ENCODE measurements at places on chromosomes 16 and 17.

- no peak for DNase-seq
Measured at GRCh38 chr17:10177131-10177912, 21.1 kb downstream of the GAS7 start.

DNA sequence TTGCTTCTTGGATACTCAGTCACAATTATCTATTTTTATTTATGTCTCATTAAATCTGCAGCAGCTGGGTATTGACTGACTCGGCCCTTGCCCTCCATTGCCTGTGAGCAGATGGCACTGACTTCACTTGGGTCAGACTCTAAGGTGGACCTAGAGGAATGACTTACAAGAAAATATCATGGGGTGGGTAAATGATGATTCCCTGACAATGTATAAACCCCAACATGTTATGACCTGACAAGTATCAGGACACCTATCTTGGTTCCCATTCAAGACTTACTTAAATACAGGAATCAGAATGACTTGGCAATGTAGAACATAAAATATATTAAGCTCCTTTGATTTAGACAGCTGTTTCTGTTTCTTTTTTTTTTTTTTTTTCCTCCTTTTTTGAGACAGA, 953.5 kb downstream of the CDH11 start:
- no peak for DNase-seq

- no peak for DNase-seq
Measured at GRCh38 chr17:78652913-78653312, 75.7 kb upstream of the DNAH17 start.

DNA sequence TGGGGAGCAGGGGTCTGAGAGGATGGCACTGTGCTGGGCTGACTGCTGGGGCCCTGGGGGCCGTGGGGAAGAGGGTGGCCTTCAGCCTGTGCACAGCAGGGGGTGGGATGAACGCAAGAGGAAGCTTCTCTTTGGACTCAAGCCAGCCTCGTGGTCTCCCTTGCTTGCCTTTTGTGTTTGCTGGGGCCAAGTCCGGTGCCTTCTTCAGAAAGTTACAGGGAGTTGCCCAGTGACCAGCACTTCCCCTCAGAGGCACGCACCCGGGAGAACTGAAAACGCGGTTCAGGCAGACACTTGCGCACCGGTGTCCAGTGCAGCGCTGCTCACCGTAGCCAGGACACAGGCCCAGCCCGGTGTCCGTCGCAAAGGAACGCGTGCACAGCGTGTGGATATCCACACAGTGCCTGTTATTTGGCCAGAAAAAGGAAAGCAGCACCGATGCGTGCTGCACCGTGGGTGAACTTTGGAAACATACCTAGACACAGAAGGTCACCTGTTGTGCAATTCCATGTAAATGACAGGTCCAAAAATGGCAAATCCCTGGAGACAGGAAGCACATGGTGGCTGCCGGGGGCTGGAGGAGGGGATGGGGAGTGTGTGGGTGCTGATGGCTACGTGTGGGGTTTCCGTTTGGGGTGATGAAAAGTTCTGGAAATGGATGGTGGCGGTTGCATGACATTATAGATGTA, 29.4 kb upstream of the NUDT16L1 start:
- no peak for DNase-seq

DNA sequence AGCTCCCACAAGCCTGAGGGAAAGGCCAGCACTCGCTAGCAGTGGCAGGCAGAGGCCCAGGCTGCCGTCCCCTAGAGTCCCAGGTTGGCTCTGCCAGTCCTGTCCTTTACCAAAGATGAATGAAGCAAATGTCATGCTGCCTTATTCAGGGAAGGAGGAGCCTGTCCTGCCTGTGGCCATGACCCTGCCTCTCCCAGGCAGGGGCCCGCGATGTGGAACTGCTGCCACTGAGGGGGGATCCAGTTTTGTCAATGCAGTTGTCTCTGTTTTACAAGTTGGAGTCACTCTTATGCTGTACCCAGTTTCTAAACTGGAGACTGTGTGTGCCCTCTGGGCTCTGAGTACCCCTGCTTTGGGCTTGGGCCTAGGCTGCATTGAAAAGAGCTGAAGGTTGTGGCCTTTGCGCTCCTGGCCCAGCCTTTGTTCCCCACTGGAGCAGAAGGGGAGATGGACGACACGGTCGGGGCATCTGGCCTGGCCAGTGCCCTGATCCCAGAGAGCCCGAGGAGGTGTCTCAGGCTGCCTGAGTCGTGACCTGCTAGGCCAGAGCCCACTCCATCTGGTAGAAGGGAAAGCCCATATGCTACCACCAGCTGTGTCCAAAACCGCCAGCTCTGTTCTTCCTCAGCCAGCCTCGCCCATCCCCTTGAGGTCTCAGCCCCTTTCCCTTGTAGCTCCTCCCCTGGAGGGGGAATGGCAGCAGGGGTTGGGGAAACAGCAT, 5.5 kb downstream of the LIMD2 start:
- no peak for DNase-seq

- no peak for DNase-seq
Measured at GRCh38 chr16:87854907-87855683, 14.2 kb downstream of the SLC7A5 start.

DNA sequence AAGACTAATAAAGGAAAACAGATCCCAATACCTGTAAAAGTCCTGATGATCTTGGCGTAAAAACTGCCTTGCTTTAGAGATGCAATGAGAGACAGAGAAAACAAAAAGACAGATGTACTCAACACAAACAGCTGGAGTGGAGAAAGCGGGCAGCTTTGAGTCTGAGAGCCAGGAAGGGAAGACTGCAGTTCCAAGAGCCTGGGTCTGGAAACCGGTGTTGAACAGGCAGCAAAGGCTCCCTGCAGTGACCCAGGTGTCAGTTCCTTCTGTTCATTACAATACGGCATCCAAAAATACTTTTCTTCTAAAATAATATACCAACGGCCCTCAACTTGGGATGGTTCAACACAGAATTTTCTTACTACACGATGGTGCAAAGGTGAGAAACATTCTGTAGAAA, 29.6 kb downstream of the VPS53 start:
- no peak for DNase-seq

DNA sequence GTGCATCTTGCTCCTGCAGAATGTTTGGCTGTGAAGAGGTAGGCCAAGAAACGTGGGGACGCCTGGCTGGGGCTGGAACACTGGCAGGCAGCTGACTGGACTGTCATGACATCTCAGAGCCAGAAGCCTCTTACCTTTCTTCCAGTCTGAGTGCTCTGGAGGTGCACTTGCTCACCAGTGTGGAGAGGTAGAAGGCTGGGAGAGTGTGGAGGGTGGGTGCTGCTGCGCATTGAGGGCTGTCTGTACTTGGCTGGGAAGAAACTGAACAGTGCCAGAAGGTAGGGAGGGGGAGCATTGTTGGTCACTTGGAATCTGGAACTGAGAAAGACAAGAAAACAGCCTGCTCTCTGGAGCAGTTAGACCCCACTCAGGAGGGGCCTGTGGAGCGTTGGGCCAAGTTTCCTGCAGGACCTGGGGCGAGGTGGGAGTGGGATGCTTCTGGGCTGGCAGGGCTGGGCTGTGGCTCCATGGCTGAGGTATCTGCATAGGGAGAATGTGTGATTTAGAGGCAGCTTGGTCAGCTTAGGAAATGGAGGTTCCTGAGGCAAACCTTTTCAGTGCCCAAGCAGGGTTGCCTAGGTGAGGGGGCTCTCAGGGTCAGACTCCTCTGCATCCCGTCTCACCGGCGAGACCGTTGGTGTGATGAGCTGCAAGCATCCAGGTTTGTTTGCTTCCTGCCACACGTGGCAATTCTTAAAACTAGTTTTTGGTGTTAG, 55.1 kb downstream of the KSR1 start:
- DNase-seq: no peak

GRCh38 chr16:79651363-79651762, 50.8 kb upstream of the MAF start:
- no peak for DNase-seq

GRCh38 chr17:42980766-42981397, 517 bp downstream of the RUNDC1 start:
- DNase-seq: no peak

- DNase-seq: no peak
Measured at GRCh38 chr17:57385975-57386374, 129.7 kb downstream of the MSI2 start.

DNA sequence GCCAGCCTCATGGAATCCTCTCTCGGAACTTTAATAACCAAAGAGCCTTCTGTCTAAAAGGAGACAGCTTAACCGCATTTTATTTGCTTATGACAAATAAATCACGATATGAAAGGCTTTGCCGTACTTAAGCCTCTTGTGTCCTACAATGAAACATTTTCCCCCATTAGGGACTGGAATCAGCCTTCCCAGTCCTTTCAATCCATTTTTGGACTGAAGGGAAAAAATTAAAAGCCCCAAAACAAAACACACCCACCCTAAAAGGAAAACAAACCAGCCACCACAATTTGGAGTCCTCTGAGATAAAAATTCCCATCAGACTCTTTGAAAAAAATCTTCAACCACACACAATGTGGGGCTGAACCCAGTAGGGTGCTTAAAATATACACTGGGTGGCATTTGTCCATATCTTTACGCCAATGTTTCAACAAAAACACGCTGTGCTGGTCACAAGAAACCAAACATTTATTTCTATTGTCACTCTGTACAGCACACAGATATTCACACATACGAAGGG, 3.0 kb downstream of the HOXB4 start:
- no peak for DNase-seq

DNA sequence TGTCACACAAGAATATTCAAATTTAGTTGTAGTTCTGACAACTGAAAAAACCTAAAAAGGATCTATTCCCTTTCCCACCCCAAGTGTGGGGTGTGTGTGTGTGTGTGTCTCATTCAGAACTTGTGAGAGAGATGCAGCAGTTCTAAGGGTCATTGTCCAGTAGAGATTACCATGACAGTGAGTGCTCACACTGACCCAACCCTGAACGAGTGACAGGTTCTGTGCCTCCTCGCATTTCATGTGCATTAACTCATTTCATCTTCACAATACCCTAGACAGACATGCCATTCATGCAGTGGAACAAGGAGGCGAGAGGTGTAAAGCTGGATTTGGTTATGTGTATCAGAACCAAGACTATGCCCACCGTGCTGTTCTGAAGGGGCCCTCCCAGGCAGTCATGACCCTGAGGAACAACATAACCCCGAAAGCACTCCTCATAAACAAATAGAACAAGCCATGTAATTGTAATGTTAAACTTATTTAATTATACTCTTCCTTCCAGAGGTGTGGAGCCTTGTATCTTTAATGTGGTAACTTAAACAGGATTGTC, 102.1 kb downstream of the CLEC16A start:
- no peak for DNase-seq

- no peak for DNase-seq
Measured at GRCh38 chr16:89706518-89707260, 5.2 kb upstream of the SPATA2L start.

GRCh38 chr17:46817151-46817900, 1.2 kb downstream of the WNT3 start:
- no peak for DNase-seq

DNA sequence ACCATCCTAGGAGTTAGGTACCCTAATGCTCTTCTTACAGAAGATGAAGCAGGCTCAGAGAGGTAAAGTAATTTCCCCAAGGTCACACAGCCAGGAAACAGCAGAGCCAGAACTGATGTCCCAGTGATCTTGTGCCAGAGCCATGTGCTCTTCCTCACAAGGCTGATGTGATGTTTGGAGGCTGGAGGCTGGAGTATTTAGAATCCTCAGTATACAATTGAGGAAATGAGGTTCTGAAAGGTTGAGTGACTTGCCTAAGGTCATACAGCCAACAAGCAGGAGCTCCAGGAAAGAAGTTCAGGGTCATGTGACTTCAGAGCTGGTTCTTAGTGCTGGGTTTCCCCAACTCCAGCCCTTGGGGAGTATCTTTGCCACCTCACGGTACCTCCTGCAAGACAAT, 18.5 kb downstream of the ITPRIPL2 start:
- no peak for DNase-seq

GRCh38 chr16:72467157-72467759, 295.3 kb upstream of the PMFBP1 start:
- DNase-seq: peak; percentile 16

GRCh38 chr17:1942066-1942365, 83.1 kb downstream of the RTN4RL1 start:
- DNase-seq: no peak

GRCh38 chr17:79565606-79566250, 45.1 kb downstream of the RBFOX3 start:
- DNase-seq: no peak

DNA sequence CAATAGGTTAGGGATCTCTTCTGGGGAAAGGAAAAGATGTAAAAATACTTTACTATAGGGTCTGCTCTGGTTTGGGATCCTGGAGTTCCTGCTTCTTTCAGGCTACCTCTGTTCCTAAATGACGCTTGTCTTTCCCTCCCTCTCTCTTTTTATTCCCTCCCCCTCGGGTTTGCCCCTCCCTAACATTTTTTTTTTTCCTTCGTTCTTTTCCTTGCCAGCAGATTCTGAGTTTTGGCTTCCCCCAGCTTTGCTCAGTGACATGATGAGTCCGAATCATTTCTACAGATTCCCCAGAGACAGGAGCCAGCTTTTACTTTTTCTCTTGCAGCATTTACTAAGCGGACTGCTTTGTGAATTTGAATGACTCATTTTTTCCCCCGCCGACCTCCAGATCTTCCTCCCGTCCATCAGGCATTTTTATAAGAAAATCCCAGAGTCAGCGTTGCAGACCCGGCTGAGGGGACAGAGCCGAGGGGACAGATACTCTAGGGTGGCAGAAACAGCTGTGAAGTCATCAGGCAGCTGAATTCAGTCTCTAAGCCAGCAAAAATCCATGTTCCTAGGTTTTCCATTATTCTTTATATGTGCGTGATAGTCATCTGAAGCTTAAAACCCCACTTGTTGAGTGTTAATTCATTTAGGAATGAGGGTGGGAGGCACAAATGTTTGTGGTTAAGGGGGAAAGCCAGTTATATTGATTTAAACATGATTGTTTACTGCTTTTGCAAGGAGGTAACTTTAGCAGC, at the start of gene TMEM100:
TMEM100 (minus strand) TSS at position 123 of the 746 bp plus-strand sequence. CDS start 1,794 bp downstream, outside the sequence.
- no peak for DNase-seq

DNA sequence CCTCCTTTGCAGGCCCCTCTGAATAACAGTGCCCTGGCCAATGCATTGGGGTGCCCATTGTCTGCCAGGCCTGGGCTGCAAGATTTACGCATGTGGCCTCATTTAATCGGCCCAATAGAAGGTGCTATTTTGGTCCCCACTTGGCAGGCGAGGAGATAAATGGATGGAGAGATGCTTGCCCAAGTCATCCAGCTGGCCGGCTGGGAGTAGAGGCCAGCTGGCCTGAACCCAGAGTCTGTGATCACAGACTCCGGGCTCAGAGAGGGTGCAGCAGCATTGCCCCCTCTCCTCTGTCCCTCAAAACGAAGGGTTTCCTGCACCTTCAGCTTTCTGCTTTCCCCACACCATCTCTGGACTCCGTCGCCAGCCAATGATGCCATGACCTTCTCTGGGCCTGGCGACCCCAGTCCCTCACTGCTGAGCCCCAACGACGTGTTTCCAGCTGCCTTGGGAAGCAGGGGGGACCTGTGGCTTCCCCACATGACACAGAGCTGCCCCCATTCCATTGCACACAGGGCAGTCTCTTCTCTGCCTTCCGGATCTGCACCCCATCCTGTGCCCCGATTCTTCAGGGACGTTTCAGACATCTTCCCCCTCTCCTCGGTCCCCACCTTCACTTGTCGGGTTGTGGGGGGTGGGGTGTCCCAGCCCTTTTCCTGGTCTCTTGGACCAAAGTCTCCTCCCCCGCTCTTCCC, 3.5 kb upstream of the ADGRG1 start:
- no peak for DNase-seq

- DNase-seq: no peak
Measured at GRCh38 chr16:55690841-55691240, 35.1 kb downstream of the SLC6A2 start.

- no peak for DNase-seq
Measured at GRCh38 chr17:32609085-32609484, 122.3 kb downstream of the CDK5R1 start.

- no peak for DNase-seq
Measured at GRCh38 chr16:6618874-6619273, 713.8 kb upstream of the RBFOX1 start.

- no peak for DNase-seq
Measured at GRCh38 chr17:9200699-9201359, 179.5 kb downstream of the NTN1 start.
